ENCODE measurements at places on chromosomes 7 and 10.

DNA sequence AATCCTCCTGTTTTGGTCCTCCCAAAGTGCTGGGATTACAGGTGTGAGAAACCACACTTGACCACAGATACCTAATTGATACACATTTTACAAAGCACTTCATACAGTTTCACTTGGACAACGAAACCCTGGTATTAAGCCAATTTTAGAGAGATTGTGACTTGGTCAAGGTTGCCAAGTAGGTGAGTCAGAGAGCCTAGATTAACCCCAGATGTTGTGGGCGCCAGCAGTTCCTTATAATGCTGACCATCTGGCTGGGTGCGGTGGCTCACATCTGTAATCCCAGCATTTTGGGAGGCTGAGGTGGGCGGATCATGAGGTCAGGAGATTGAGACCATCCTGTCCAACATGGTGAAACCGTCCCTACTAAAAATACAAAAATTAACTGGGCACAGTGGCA is 4.9 kb upstream of the PHKG1 start:
- no peak for DNase-seq

- no peak for DNase-seq
Observed at GRCh38 chr10:124612611-124613498, 131.3 kb downstream of the FAM53B start.

GRCh38 chr7:101235050-101235449 is 2.6 kb downstream of the CLDN15 start:
- DNase-seq: no peak

GRCh38 chr7:149257146-149257545 is 4.8 kb upstream of the ZNF783 start:
- DNase-seq: no peak

DNA sequence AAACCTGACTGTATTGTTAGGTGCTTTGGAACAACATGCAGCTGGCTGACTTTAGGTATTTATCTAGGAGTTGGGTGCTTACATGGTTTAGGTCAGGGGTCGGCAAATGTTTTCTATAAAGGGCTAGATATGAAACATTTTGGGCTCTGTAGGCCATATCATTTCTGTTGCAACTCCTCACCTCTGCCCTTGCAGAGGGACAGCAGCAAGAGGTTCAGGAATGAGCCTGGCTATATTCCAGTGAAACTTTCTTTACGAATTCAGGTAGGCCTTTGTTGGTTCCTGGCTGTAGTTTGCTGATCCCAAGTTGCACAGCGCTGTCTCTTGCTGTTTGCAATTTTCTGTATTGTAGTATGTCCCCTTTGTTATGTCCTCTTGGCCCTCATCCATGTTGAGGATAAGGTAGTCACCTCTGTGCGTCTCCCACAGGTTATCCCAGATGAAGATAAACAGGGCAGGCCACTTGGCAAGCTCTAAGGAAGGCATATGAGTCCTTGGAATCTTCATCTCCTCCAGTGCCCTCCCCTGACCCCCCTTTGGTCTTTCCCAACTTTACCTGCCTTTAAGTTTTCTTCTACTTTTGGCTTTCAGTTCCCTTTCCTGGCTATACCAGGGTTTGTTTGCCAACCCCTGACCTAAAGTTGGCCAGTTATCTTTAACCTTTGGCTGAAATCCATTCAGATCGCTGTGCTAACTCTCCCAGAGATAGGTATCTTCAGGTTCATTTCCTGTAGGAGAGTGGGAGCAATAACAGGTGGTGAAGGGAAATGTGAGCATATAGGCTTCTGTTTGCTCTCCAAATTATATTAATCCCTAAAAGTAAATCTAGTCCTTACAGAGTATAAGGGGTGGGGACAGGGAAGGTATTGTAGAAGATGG is 36.1 kb downstream of the SGPL1 start:
- DNase-seq: no peak

DNA sequence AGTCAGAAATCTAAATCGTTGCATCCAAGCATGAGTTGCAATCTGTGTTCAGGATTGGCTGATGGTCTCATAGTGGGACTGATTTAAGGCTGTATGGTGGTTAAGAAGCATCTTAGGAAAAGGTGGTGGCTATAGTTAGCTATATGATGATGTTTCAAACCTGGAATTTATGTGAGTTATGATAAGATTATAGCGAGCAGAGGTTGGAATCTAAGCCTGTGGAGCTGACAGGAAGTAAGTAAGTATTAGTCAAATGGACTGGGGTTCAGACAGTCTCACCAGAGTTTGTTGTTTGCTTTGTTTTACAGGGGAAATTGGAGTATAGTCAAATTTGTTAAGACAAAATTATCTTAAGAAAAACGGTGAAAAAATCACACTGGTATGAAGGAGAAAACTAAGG is 56.7 kb downstream of the ANKRD7 start:
- no peak for DNase-seq

DNA sequence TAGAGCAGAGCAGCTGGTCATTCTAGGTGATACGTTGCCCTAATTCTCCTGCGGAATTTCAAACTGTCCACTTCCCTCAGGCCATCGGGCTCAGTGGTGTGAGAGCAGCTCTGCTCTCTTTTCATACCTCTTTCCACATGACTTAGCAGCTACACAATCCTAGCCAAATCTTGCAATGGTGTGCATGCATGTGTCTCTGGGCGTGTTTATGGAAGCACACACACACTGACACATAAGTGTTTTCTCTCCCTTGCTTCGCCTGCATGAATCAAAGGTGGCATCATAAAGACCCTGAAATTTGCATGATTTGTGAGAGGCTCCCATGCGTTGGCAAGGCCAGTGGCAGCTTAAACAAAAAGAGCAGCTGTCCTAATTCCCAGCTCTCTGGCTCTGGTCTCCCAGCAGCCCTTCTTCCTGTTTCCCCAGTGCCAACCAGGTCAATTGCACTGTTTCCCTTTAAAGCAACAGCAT is 1189.5 kb downstream of the GATA3 start:
- no peak for DNase-seq

- DNase-seq: no peak
Observed at GRCh38 chr7:96596120-96596826, 113.4 kb downstream of the SEM1 start.
